Stimulated activated CD8-positive, alpha-beta memory T cell treated with anti-CD3 and anti-CD28 coated beads, Interleukin-4, amount 100 ng/mL, for 4 hours (primary cell): ENCODE measurements at places on chromosomes 13 and 19.

DNA sequence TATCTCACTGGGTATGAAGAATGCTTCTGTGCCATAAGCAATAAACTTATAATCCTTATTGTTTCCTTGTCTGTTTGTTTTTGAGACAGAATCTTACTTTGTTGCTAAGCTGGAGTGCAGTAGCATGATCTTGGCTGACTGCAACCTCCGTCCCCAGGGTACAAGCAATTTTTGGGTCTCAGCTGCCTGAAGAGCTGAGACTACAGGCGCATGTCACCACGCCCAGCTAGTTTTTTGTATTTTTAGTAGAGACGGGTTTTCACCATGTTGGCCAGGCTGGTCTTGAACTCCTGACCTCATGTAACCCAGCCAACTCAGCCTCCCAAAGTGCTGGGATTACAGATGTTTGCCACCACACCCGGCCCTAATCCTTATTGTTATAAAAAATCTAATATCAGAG lies 112.5 kb downstream of the MYO16 start:
- DNase-seq: no peak

GRCh38 chr19:36488846-36489117 lies 579 bp downstream of the ZNF566 start:
- DNase-seq: no peak

GRCh38 chr19:43290568-43291359 lies 21.4 kb upstream of the PSG9 start:
- no peak for DNase-seq

DNA sequence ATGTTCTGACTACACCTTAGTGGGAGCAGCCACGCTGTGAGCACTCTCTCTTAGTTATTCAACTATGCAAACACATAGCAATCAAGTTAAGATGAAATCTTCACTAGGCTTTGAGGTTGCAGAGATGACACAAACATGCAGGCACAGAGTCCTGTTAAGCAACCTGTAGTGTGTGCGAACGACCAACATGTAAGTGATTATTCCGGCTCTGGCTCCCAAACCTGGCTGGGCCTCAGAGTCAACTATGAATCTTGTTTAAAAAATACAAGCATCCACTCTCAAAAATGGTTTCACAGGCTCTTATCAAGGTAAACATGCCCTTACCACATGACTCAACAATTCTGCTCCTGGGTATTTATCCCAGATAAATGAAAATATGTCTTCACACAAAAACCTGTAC lies 91.4 kb downstream of the IRS2 start:
- DNase-seq: no peak

DNA sequence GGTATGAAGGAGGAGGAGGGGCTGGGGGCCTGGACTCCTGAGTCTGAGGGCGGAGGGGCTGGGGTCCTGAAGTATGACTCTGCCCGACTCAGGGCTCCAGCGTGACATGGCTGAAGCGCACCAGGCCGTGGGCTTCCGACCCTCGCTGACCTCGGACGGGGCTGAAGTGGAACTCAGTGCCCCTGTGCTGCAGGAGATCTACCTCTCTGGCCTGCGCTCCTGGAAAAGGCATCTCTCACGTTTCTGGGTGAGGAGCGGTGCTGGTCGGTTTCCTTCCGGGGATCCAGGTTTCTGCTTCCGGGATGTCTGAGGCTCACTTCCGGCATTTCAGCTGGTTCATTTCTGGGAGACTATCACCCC lies 1.2 kb downstream of the CPT1C start:
- DNase-seq: no peak

DNA sequence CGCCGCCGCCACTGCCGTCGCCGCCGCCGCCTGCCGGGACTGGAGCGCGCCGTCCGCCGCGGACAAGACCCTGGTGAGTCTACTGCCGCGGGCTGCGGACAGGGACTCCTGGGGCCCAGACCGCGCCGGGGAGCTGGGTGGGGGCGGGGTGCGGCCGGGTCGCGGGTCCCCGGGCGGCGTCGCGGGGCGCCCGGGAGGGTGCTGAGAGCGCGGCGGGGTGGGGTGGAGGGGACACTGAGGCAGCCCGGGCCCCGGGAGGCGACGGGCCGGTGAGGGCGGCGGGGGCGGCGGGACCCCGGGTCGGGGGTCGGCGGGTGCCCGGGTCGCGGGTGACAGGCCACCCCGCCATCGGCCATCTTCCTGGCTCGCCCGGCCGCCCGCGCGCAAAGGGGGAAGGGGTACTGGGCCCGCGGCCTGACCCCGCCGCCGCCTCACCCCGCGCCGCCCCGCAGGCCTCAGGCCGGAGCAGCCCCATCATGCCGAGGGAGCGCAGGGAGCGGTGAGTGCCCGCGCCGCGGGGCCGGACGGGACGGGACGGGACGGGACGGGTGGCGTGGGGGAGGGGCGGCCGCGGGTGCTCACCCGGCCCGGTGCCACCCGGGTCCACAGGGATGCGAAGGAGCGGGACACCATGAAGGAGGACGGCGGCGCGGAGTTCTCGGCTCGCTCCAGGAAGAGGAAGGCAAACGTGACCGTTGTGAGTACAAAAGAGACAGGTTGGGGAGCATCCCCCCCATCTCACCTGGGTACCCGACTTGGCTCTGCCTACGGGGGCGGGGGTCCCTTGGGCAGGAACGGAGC lies 489 bp downstream of the CCNE1 start:
- no peak for DNase-seq

GRCh38 chr19:40413291-40413845 lies at the start of gene PRX:
TSS of gene PRX (minus strand) at chr19:40413378. CDS start at chr19:40407932, 5,446 bp downstream.
- DNase-seq: no peak

DNA sequence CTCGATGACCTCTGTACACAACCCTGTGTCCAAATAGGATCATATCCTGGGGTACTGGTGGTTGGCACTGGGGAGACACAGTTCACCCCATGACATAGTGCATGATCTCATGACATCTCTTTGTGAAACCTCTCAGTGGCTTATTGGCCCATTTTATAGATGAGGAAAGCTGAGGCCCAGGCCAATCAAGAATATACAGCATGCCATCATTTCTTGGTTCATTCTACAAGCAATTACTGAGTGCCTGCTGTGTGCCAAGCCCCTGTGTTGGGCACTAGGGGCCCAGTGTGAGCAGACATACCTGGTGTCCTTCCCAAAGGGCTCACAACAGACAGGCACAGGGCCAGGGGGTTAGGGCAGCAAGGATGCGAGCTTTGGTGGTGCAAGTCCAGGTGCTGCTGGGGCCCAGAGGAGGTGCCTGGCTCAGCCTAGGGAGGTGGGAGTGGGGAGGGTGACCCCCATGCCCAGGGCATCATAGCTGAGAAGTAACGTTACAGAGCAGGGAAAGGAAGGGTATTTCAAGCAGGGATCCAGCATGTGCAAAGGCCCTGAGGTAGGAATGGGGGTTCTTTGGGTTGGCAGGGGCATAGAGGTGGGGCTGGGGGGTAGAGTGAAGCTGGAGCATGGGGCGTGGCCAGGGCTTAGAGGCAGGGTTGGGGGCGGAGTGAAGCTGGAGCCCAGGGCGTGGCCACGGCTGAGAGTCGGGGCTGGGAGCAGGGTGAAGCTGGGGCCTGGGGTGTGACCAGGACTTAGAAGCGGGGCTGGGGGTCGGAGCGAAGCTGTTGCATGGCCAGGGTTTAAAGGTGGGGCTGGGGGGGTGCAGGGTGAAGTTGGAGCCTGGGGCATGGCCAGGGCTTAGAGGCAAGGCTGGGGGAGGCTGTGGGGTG lies 20.7 kb downstream of the COLGALT1 start:
- DNase-seq: no peak

- no peak for DNase-seq
Observed at GRCh38 chr13:58865286-58865685, 1233.7 kb downstream of the PCDH17 start.

DNA sequence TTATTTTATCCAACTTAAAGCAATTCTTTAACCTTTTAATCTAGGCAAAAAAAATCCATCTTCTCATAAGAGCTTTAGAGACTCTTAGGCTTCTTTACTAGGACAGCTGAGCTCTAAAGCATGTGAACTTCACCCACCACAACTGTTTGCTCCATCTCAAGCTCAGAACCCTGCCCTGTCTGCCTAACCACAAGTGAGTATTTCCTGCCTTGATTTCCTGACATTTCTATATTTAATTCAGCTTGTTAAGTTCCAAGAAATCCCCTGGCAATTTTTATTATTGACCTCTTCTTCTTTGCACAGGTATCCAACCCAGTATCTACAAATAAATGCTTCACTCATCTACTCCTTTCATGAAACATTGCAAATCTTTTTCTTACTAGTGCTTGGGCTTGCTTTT lies 21.1 kb upstream of the CEACAM21 start:
- no peak for DNase-seq

GRCh38 chr13:50261130-50261901 lies 246.1 kb downstream of the KCNRG start:
- DNase-seq: no peak

DNA sequence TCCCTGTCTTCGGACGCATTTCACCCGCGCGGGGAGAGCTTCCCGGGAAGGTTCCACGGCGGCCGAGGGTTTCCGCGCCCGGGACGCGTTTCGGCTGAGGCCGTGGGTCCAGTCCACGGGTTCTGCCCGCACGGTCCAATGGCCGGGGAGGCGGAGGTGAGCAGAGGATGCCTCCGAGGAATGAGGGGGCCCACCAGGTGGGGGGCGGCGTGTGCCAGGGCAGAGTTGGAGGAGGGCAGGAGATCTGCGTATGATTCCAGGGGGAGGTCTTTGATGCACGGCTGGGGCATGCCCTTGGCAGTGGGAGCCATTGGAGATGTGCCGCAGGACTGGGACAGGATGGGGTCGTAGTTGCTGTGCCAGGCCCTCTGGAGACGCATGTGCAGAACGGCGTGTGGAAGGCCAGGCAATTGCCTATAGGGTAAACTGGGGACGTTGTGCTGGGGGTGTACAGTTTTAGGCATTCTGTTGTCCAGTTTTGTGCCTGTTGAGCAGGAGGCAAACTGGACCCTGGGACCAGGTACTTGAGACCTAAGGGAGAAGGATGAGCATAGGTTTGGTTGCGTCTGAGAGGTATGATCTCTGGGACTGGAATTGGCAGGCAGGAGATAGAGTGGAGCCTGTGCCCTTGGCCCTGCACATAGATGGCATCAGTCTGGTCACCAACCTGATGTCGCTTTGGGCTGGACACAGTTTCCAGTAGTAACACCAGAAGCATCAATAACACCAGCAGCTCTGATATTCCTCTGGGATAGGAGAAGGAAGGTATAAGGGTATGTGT lies 751 bp downstream of the ZNF584 start:
- no peak for DNase-seq

- DNase-seq: no peak
Observed at GRCh38 chr19:29367791-29368222, 154.9 kb upstream of the UQCRFS1 start.
